ENCODE measurements at places on chromosomes 4 and X. TPM values are rescaled to one million over a fixed set of nuclear protein-coding genes. Genes with fewer than 3 reads are reported as not detected.

DNA sequence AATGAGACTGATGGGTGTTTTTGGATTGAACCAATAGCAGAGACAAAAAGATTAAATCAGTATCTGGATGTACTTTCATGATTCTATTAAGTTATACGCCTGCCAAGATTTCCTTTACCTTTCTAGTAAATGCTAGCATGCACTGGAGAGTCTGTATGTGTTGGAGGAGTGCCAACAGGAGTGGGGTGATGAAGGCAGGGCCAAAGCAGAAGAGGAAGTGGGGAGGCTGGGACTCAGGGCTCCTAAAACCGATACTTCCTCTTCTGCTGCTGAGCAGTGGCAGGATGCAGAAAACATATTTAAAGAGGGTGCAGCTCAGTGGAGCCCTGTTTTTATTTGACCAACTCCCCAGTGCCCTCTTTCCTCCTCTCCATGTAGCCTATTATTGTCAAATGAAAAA, 5.6 kb downstream of the CYSLTR1 start:
- no peak for DNase-seq

DNA sequence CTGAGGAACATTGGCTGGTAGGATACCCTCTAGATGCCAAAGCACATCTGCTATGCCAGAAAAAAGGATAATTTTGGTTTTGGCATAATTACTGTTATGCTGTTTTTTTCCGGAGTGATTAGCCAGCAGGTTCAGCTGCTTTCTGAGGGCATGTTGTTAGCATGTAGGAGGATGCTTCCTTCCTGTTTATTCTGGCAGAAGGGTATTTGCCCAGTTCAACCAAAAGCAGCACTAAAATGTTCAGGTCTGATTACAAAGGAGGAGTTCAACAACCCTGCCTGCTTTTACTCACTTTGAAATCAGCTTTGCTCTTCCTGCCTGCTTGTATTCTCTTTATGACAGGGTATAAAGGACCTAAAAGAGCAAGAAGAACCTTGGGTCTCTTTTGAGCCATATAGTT, 21.9 kb downstream of the ERCC6L start:
- DNase-seq, result no peak

Gene GPRIN3
- 3.3 TPM for polyA plus RNA-seq

Gene RADX
- 2.9 TPM for polyA plus RNA-seq

All from hindlimb muscle (tissue), 1 donor.